ENCODE measurements at places on chromosomes 5 and 9.

GRCh38 chr5:55551358-55551757, 16.6 kb upstream of the PLPP1 start:
- no peak for DNase-seq

GRCh38 chr9:38164659-38165221, 95.7 kb upstream of the SHB start:
- DNase-seq, result no peak

DNA sequence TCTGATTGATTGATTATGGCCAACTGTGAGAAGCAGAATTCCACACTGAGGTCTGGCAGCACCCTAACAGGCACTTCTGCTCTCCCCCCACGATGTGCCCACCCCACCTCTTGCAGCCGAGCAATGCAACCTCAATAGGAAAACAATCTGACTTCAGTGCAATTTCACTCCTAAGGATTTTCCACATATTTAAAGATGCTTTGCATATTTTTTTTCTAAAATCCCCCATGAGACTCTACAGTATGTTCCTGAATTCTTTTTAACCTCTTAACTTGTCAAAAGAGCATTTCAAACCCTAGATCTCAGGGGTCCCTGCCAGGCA, 243.1 kb downstream of the AUH start:
- no peak for DNase-seq

DNA sequence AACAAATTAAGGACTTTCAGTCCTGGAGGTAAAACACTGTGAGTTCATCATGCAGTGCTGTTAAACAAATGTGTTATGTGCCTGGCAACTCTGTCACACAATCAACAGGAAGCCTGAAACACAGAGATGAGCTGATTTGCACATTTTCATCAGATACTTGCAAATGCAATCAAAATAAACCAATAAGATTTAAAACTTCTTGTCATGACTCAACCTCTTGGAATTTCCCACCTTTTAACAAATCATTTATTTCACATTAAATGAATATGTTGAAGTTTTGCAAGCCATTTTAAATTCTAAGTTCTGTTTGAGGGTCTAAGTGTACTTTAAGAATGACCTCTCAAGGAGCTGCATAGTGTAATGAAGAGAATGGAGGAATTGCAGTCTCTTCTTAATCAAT, 64.4 kb downstream of the ANXA1 start:
- no peak for DNase-seq

- DNase-seq, result no peak
Measured at GRCh38 chr5:158261674-158262367, 402.9 kb upstream of the CLINT1 start.

GRCh38 chr5:99102073-99102697, 173.4 kb upstream of the CHD1 start:
- DNase-seq, result peak; percentile 42

- DNase-seq, result no peak
Measured at GRCh38 chr9:117957267-117957666, 253.1 kb downstream of the TLR4 start.

GRCh38 chr9:91305596-91306295, 56.0 kb downstream of the AUH start:
- no peak for DNase-seq

DNA sequence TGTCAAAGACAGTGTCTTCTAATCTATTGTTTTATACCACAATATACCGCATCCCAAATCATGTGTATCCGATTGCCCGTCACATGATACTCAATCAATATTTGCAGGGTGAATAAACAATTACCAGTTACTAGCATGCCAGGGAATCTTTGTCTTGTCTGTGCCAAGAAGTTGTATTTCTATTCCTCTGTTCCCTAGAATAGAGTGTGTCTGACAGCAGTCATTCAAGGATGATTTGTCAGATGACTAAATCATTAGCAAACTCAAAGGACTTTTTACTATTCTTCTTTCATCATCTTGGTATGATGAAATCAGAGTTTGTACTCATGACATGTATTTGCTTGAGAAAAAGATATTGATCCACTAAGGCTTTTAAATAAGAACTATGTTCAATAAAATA, 348.8 kb downstream of the HTR1A start:
- DNase-seq, result no peak

DNA sequence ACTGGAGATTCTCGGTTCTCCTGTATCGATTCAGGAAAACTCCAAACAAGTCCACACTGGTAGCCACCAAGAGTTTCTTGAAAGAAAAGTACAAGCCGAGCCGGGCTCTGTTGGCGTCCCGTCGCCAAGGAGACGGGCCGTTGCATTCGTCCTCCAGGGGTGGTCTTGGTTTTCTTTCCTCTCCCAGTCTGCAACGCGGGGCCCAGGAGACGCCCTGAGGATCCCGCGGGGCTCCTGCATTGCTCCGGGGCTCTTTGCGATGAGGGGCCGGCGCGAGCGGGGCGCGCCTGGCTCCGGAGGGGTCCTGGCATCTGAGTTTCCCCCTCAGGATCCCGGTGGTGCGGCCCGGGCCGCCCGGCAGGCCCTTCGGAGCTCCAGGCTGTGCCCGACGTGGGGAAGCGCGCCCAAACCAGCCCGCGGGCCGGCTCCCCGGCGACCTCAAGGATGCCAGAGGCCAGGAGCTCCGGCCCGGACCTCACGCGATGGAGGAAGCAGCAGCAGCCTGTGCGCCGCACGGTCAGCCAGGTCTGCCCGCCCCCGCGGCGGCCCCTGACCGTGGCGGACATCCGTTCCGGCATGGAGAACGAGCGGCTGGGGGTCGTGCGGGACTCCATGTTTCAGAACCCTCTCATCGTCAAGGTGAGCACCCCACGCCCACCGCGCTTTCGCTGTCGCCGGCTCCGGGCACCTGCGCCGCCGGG, at the start of gene CFAP77:
CFAP77 (plus strand) TSS at position 384 of the 701 bp plus-strand sequence; CDS start at position 445, 61 bp downstream.
- peak; percentile 34 for DNase-seq

- DNase-seq, result no peak
Measured at GRCh38 chr9:116436121-116436520, 251.0 kb upstream of the TRIM32 start.

- peak; percentile 43 for DNase-seq
Measured at GRCh38 chr9:110808599-110808980, 140.0 kb downstream of the MUSK start.

DNA sequence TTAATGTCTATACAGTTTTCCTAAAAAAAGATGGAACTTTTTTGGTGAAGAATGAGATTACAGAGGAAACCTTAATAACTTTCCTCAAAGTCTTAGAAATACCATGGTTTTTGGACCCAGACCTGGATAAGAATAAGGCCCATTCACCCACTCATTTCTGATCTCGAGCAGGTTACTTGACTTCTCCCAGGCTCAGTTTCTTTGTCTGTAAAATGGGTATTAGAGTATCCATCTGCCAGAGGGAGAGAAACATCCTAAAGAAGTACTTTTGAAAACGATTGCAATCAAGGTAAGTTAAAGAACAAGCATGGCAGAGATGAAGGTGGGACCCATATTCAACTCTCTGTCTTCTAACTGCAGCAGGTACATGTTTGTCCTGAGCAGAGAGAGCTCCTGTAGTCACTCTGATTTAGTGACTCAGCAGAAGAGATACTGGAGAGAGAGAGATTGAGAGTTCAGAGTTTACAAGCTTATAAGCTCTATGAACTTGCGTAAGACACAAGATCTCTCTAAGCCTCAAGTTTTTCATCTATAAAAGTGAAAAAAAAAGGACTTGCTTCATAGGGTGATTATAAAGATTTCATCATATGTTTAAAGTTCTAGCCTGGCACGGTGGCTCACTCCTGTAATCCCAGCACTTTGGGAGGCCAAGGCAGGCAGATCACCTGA, 379.4 kb upstream of the SGCD start:
- DNase-seq, result no peak

GRCh38 chr5:151238303-151238741, 14.4 kb upstream of the CCDC69 start:
- DNase-seq, result no peak

DNA sequence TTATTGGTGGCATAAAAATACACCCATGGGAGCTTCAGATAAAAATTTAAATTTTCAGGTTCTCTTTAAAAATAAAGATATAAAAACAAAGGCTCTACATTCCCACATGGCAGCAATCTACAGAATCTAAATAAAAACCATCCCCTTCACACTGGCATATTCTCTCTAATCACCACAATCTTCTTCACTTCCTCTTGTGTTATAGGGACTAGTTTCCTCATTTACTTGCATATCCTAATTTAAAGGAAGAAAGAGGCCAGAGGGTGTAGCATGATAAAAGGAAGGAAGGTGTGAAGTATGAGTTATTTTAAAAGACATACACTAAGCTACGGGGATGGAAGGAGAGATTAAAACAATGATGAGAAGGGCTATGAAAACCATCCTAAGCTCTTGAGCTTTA, 390.5 kb downstream of the ZNF608 start:
- no peak for DNase-seq

DNA sequence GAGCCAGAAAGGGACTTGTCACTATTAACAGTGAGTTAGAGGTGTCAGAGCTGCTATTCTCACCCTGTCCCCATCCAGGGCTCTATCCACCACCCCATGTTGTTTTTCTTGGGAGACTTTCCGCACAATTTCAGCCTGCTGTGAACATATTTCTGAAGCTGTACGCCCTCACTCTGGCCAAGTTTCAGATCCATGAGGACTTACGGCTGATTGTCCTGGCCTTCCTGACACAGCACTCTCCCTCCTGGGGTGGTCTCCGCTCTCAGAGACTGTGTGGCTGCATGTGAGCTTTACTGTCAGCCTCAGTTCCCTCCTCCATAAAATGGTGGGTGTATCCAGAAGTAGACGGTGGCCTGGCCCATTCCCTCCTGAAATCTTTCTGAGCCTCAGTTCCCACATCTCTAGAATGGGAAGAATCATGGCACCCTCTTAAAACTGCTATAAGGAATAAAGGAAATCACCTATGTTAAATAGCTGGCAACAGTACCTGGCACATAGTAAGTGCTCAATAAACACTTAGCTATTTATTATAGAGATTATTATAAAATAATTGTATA, 804 bp upstream of the IL17B start:
- DNase-seq, result no peak

DNA sequence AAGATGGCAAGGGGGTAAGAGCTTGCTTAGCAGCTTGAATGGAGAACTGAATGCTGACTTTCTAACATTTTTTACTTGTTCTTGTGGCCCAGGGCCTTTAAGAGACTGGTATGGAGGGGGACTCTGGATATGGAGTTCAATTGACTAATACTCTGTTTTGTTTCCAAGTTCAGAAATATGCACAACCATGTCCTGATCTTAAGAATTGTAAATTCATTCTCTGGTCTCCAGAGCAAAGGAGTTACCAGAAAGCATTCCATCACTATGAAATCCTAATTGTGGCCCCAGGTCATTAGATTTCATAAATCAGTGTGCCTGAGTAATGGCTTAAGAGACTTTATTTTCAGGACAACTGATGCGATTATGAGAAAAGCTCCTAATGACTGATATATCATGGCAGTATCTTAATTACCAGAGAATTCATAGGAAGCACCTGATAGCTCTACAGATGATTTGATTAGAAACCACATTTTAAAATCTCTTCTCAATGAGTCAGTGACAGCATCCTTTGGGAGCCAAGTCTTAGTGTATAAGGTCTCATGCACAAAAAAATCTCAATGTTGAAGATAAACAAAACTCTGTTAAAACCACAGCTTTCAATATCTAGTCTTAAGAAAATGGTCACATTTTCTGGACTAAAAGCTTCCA, 613.6 kb upstream of the KLF4 start:
- DNase-seq, result no peak

- DNase-seq, result peak; percentile 23
Measured at GRCh38 chr5:55427157-55427556, 107.6 kb downstream of the PLPP1 start.

GRCh38 chr9:77954013-77954665, 77.5 kb downstream of the GNAQ start:
- DNase-seq, result no peak

DNA sequence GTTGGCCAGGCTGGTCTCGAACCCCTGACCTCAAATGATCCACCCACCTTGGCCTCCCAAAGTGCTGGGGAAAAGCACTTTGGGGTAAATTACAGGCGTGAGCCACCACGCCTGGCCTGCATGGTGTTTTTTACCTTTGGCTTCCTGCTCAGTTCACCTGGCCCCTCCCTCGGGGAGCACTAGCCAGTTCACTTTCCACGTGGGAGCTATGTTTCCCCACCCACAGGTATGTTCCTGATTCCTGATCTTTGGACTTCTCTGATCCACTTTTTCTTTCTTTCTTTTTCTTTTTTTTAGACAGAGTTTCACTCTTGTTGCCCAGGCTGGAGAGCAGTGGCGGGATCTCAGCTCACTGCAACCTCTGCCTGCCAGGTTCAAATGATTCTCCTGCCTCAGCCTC, 15.8 kb downstream of the DAB2IP start:
- no peak for DNase-seq

DNA sequence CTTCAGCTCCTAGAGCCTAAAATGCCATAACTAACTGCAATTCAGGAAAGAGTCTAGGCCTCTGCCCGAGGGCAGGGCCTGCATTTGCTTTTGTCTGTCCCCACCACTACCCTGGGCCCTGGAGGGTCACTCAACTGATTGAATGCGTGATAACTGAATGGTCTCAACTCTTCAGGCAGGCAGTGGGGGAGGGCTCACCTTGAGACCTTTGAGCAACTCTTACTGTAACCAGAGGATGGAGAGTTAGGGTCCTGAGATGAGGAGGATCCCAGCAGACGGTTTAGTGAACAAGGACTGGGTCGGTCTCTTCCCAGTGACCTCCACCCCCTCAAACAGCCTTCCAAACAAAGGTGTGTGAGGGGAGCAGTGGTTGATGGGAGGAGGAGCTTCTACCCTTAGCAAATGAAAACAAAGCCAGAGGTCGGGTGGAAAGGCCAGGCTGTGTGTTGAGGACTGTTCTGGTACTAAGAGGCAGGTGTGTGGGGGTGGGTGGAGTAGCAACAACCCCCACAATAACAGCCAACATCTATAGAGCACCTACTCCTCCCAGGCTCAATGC, 59.4 kb downstream of the CXXC5 start:
- no peak for DNase-seq

DNA sequence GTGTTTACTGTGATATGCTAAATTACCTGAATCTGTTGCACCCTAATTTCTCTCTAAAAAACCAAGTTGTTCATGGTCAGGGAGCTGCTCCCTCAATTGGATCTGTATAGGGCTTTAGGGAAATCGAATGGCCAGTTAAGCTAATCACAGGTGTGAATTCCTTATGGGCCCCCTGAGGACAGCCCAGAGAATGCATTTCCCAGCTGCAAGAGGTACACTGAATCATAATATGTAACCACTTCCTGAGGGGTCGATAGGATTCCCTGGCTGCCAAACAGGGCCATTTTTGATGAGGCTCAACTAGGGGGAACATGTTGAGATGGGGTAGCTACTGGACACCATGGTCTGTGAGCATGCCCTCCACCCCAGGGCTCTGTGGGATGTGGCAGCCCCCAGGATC, 478.6 kb downstream of the CCDC171 start:
- no peak for DNase-seq

DNA sequence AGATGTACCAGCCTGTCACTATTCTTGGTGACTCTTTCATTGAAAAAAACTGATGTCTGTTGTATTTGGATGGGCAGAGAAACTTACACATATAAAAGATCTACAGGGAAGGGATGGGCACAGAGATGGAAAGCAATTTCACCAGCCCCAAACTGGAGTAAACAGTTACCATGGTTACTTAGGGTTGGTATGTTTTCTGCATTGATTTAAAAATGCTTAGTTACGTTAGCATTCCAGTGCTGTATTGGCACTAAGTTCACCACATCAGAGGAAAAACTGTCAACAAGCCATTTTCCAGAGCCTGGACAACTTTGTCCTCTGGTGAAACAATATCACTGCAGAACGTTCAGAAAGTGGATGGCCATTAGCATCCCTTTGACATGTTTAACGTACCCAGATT, 28.0 kb downstream of the MARCHF3 start:
- no peak for DNase-seq
